Calu3 (cell line): ENCODE measurements at places on chromosomes 6 and 20.
A peak's percentile ranks its signal among the peaks of the same experiment; 100 is the strongest.

GRCh38 chr6:137754366-137754765 is 112.7 kb upstream of the TNFAIP3 start:
- no peak for DNase-seq

DNA sequence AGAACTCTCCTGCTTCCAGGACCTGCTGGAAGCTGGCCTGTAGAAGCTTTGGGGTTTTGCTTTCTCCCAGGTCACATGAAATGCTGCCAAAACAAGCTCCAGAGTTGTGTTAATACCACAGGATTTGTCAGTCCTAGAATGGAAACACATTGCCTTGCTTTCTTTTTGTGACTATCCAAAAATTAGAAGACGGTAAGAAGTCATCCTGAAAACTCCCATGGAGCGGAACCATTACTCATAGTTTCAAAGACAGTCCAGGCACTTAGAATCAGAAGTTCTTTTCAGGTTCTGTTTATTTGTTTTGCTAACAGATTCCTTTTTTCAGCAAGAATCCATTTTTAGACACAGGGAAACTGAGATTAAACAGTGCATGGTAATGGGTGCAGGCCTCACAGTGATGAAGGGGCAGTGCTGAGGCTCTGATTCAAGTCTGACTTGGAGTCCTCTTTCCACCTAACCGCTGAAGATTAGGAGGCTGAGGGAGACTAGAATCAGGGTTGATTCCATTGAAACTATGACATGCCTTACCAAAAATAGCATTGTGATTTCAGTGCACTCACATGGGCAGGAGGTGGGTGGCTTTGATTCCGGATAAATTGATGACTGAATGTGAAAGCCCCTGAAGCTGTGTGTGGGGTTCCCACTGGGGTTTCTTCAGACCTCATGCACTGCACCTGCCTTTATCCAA is 72.2 kb upstream of the NAA20 start:
- DNase-seq = no peak

DNA sequence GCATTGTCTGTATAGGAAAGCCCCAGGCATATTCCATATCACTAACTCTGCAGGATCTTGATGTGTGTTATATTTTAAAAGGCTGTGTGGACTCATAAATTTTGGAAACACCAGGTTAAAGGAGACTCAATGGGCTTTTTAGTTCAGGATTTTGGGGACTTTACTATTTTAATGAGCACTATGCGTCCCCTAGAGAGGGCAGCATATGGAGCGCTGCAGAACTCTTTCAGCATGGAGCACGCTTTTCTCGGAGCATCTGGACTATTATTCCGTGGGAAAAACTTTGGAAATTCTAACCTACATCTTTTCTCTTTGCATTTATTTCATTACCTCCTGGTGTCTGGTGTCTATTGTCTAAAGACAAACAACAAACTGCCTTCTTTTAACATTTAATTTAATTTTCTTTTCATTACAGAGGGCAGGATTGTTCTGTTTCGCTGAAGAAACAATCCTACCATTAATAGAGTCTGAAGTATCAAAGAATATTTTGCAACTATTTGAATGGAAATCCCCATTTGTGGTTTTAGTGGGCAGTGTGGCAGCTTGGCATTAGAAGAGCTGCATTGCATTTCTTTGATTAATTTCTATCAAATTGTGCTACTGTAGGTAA is 399.9 kb upstream of the HSF2 start:
- DNase-seq = no peak

GRCh38 chr6:152048921-152049320 is 241.4 kb downstream of the ESR1 start:
- DNase-seq = no peak

GRCh38 chr6:110216140-110216539 is 35.9 kb downstream of the CDC40 start:
- no peak for DNase-seq

GRCh38 chr6:11042750-11043377 is 1.2 kb downstream of the ELOVL2 start:
- no peak for DNase-seq

DNA sequence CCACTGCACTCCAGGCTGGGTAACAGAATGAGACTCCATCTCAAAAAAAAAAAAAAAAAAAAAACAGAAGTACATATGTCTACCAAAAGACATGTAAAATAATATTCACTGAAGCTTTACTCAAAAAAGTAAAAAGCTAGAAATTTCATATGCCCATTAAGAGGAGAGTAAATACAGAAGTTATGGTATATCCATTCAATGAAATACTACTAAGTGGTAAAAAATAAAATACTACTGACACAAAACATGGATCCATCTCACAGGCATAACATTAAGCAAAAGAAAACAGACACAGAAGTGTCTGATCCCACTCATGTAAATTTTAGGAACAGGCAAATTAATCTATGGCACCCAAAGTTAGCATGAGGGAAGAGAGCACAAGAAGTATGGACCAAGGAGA is 52.6 kb downstream of the TASP1 start:
- DNase-seq = no peak

- DNase-seq = no peak
These were observed 2.5 kb upstream of the SH3BGRL2 start for GRCh38 chr6:79628466-79629288.

DNA sequence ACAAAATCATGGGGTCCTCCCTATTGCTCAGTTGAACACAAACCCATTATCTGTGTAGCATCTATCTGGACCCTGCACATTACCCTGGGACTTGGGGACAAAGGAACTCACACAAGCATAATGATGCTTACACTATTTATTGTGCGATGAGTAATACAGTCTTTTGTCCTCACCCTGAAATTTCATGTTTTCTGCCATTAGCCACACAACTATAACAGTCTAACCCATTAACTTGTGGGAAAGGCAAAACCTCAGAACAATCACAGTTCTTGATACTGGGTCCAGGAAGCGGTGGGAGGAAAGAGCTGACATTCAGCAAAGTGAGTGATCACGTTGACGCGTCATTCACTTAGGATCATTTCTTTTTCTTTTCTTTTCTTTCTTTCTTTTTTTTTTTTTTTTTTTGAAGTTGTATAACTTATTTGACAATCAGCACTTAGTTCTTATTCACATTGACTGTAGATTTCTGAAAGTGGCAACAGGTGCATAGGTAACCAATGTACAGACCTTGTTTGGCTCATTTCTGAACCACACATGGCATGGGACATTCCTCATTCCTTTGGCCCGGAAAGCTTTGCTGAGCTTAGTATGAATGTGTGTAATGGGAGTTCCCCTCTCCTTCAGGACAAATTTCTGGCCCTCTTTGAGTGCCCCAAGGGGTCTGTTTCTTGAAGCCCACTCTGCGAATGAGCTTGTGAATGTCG is 94.8 kb upstream of the CNKSR3 start:
- no peak for DNase-seq

GRCh38 chr6:139355172-139355571 is 19.3 kb downstream of the CITED2 start:
- no peak for DNase-seq

GRCh38 chr6:28597924-28598722 is 72.4 kb downstream of the GPX5 start:
- peak; percentile 51 for DNase-seq

DNA sequence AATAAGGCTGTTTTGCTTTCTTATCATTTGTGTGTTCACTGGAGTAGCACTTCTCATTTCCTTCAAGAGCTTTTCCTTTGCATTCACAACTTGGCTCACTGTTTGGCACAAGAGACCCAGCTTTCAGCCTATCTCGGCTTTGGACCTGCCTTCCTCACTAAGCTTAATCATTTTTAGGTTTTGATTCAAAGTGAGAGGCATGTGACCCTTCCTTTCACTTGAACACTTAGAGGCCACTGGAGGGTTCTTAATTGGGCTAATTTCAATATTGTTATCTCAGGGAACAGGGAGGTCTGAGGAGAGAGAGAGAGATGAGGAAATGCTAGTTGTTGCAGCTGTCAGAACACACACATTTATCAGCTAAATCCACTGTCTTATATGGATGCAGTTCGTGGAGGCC is 82.9 kb upstream of the SCAF8 start:
- DNase-seq = no peak

GRCh38 chr6:156866220-156867015 is 89.2 kb downstream of the ARID1B start:
- DNase-seq = no peak

DNA sequence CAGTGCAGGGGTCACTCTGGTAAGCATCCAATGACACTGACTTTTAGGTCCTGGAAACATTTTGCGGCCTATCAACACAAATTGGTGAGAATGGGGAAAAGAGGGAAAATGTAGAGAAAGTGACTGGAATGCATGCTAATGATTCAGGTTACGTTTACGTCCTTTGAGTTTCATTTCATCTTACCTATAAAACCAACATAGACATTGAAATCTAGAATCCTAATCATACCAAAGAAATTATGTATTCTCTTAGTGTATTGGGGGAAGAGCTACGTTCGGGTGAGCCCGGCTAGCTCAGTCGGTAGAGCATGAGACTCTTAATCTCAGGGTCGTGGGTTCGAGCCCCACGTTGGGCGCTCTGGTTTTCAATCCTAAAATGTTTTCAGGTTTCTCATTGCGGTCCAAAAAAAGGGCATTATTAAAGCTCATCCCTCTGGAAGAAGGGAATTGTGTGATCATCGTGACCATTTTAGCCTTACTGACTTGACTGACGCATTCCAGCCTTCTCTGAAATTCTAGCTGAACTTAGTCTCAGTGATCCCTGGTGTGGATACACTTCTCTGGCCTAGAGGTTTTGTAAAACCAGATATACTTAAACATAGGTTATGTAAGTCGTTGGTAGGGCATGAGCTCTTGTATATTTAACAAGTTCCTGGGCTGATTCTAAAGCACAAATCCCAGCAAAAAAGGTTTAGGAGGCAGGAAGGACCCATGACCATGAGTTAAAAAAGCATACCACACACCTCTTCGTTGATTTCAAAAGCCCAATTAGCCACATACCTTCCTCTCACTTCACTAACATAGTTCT is 18.3 kb downstream of the HMGN4 start:
- DNase-seq = peak; percentile 81

- DNase-seq = no peak
These were observed 9.4 kb upstream of the SLC4A11 start for GRCh38 chr20:3248167-3248992.

DNA sequence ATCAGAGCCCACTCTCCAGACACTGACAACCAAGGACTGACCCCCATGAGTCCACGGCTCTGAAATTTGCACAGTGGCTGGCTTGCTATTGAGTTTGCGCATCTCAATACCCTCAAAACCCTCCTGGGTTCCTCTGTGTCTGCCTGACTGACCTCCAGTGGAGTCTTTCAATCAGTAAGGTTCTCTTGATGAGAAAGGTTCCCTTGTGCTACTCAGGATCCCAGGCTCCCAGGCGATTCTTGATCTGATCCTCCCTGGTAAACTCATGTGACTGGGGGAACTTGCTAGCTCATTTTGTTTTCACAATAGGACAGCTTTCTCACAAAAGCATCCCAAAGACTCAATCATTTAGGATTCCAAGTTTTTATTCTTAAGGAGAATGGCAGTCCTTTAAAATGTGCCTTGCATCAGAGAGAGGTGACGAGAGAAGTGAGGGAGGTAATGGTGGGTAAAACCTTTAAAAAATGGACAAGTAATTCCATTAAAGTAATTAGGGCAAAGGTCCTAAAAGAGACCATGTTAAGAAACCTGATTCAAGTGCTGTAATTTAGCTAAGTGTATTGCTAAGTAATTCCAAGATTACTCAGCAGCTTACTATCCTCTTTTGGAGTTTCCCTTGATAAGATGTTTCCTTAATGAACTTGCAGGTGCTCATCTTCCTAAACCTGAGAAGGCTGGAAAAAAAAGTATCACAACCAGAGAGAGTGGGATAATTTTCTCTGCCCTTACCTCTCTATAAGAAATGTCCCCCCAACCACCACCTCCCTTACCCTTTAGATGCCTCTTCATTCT is 304.7 kb upstream of the SGK1 start:
- no peak for DNase-seq

GRCh38 chr6:89299466-89299850 is 15.6 kb downstream of the GABRR2 start:
- DNase-seq = peak; percentile 32

DNA sequence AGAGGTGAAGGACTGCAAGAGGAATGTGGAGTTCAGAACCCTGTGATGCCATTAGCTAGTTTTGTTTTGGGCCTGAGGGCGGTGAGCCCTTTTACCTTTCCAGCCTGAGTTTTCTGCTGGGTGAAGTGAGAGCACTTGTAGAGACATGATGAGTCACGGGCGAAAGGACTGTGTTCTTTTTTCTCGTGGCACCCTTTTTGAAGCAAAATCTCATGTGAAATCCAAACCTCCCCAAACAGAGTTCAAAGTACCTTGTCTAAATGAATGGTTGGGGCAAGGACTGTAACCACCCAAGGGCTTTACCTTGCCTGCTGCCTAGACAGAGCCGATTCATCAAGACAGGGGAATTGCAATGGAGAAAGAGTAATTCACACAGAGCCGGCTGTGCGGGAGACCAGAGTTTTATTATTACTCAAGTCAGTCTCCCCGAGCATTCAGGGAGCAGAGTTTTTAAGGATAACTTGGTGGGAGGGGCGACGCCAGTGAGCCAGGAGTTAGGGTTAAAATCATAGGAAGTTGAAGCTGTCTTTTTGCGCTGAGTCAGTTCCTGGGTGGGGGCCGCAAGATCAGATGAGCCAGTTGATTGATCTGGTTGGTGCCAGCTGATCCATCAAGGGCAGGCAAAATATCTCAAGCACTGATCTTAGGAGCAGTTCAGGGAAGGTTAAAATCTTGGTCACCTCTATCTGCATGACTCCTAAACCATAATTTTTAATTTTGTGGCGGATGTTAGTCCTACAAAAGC is 25.8 kb downstream of the SAMD5 start:
- no peak for DNase-seq

DNA sequence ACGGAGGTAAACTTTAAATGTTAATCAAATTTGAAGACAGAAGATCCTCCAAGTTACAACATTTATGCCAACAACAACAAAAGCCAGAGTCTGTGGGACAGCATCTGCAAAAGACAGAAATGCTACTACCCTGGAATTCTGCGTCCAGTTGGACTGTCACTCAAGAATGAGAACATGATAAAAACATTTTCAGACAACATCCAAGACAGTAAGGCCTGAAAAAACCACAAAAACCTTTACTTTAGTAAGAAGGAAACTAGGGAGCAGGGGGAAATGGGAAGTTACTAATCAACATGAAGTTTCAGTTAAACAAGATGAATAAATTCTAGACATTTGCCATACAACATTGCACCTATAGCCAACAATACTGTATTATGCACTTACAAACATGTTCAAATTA is 77.6 kb downstream of the MLIP start:
- no peak for DNase-seq

GRCh38 chr6:44512868-44513741 is 125.6 kb downstream of the CDC5L start:
- DNase-seq = peak; percentile 14

GRCh38 chr6:19753826-19754225 is 83.3 kb upstream of the ID4 start:
- no peak for DNase-seq

DNA sequence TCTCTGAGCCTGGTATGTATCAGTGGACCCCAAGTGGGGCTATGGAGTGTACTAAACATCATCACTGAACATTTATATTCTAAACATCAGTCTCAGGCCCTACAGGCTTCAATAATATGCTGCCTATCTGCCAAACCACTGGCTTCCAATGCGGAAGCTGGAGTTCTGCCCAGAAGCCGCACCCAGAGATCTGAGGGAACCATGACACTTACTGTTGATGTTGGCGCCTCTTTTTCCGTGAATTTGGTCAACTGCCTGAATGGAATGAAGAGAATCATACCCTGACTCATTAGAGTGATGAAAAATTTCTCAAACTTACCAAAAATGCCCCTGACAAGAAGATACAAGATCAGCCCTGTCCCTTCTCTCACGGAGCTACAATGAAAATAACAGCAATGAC is 66.2 kb downstream of the SLC22A23 start:
- DNase-seq = peak; percentile 19
